Activated naive CD4-positive, alpha-beta T cell treated with anti-CD3 and anti-CD28 coated beads, Interleukin-2, amount 10 ng/mL, durations not matched to agents 5 hours and 36 hours (primary cell): ENCODE measurements at places on chromosomes 2 and 18. TPM values are rescaled to one million over a fixed set of nuclear protein-coding genes. Genes with fewer than 3 reads are reported as not detected.

BUB1 gene
- total RNA-seq: 82.2 TPM

CPLX4 gene
- not detected for total RNA-seq

TUBA3E gene
- not detected for total RNA-seq

GALNT5 gene
- total RNA-seq: not detected

UGT1A3 gene
- total RNA-seq: not detected

RAB12 gene
- total RNA-seq: 12.5 TPM

CD8B2 gene
- 0.05 TPM for total RNA-seq
